ENCODE measurements at places on chromosomes 11 and 22.

DNA sequence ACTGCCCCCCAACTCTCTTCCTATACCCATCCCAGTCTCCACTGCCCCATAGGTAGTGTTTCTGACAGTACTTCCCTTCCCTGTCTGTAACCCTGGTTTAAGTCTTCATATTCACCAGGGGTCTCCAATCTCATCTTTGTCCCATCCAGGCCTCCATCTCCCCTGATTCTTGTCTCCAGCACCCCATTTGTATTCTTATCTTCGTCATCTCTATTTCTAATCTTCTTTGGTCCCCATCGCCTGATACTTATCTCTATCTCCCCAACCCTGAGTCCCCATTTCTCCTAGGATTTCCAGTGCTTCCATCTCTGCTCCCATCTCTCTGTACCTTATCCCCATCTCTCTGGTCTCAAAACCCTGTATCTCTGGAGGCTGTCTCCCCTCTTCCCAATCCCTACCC is 1.8 kb downstream of the PHOX2A start:
- no peak for DNase-seq

DNA sequence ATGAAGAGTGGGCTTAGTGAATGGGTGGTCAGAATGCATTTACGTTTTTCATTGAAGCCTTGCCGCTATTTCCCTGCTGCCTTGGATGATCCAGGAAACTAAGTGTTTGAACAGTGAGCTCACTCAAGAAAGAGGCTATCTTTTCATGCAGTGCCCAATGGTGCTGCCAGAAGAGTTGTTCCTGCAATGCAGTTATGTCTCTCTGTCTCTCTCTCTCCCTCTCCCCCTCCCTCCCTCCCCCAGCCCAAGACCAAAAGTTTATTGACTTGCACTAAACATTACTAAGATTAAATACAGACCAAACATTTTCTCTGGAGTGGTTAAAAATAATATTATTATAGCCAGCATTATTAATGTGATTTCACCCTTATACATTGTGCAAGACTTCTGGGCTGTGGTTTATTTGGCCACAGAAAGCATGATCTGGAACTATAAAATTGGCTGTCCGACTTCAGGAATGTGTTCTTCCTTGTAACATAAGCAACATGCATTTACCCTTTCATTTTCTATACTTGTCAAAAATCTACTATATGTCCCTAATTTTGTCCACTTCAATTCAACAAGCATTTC is 6.6 kb upstream of the FUT4 start:
- DNase-seq = no peak

GRCh38 chr11:69744435-69744834 is 30.7 kb downstream of the FGF4 start:
- no peak for DNase-seq

DNA sequence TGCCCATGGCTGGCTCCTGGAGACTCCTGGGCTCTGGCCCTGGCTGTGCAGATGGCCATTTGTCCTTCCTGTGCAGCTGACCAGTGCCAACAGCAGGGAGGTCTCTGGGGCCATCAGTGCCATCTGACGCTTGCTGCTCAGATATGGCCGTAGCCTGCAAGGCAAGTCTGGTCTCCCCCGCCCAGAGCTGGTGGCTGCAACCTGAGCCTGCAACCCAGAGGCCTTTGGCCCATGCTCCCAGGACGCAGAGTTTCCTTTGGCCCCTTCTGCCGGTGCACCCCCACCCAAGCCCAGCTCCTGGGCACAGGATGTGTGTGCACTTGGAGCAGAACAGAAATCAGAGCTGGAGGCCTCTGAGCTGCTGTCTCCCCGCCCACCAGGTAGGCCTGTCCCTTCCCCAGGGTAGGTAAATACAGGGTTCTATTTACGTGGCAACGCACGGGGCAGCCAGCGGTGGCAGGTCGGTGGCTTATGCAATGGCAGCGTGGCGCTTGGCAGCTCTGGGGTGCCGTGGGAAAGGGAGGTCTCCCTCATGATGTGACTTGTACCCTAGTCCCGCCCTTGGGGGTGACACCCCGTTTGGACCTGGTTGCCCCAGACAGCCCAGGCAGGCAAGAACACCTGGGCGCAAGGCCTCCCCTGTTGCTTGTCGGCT is 21.0 kb upstream of the MYEOV start:
- DNase-seq = no peak

DNA sequence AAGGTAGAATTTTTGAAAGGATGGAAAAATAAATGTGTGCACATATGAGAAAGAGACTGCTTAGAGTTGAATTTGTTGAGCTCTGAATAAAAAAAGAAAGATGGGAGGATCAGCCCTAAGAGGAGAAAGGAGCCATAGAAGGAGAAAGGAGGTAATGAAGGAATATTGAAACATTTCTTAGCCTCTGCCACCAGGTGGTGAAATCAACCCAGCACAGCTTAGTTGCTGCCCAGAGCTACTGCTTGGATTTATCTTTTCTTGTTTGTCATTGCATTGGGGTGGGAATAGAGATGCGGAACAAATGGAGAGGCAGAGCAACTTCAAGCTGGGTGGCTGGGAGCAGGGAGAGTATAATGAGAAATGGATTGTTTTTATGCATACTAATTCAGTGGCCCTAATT is 80.4 kb downstream of the SERGEF start:
- no peak for DNase-seq

- DNase-seq = no peak
Measured at GRCh38 chr11:11972730-11973341, 35.6 kb downstream of the DKK3 start.

GRCh38 chr11:17014321-17014832 is at the start of gene PLEKHA7:
Gene PLEKHA7 (minus strand): TSS chr11:17014414. CDS start chr11:17014401, 13 bp downstream.
- no peak for DNase-seq

- no peak for DNase-seq
Measured at GRCh38 chr11:17350455-17351171, 987 bp upstream of the NCR3LG1 start.

DNA sequence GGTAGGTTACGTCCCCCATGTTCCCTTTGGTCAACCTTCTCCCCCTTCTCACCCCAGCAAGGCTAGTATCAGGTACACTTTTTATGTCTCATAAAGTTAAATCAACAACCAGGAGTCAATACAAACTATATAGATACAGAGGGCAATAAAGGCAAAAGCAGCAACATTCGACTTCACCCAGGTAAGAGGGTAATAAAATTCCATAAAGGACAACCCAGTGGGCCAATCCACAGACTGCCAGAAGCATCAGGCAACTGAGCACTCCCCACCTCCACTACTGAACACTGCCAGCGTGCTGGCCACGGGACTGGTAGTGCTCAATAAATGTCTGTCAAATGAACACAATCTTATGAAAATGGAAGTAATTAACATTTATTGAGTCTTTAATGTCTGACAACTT is 5.1 kb upstream of the MS4A18 start:
- DNase-seq = no peak

GRCh38 chr22:22604326-22605073 is 39.9 kb upstream of the GGTLC2 start:
- DNase-seq = no peak

DNA sequence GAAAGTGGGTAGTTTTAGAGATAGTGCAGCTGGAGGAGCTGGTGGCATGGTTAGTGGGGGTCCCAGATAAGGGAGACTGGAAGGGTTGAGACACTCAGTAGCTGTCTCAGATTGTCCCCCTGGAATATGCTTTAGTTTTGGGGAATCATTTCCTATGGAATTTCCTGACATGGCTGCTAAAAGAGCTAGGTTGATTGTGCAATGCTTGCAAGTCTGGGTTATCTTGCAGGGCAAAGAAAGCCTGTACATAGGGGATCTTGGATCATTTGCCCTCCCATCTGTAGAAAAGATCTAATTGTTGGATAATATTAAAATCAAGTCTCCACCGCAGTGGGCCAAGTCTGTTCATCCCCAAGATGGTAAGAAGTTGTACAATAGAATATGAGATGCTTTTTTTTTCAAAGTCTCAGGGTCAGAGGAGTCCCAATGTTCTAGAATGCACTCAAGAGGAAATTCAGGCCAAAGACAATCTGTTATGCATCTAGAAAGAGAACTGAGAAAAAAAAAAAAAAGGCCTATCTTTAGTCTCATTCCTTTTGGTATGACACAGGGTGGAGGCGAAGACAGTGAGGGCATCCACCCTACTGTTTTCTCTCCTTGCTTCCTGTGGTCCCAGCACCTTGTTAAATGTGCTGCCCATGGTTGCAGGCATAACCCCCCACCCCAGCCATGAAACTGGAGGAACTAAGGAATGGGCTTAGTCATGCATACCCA is 20.2 kb downstream of the MS4A6E start:
- no peak for DNase-seq

GRCh38 chr22:47275605-47276449 is 513.4 kb downstream of the TBC1D22A start:
- DNase-seq = no peak

GRCh38 chr11:61912530-61912898 is 4.9 kb downstream of the RAB3IL1 start:
- DNase-seq = no peak

GRCh38 chr22:38316364-38317121 is 690 bp downstream of the CSNK1E start:
- DNase-seq = peak; percentile 15

- DNase-seq = no peak
Measured at GRCh38 chr22:19991645-19992451, 24.8 kb downstream of the ARVCF start.

- DNase-seq = no peak
Measured at GRCh38 chr22:49737101-49737551, 90.5 kb downstream of the BRD1 start.
